Activated naive CD8-positive, alpha-beta T cell treated with anti-CD3 and anti-CD28 coated beads for 36 hours (primary cell): ENCODE measurements at places on chromosomes 5 and 9. TPM values are rescaled to one million over a fixed set of nuclear protein-coding genes. Genes with fewer than 3 reads are reported as not detected.

CCDC187 gene
- total RNA-seq: not detected

QRFP gene
- total RNA-seq: not detected

LCN10 gene
- total RNA-seq: 5.4 TPM

ZNF366 gene
- not detected for total RNA-seq

C5orf46 gene
- not detected for total RNA-seq

DDX4 gene
- total RNA-seq: not detected

MAST4 gene
- 8.9 TPM for total RNA-seq

GRCh38 chr5:145551714-145552113 lies 283.4 kb downstream of the PRELID2 start:
- DNase-seq: no peak

DNA sequence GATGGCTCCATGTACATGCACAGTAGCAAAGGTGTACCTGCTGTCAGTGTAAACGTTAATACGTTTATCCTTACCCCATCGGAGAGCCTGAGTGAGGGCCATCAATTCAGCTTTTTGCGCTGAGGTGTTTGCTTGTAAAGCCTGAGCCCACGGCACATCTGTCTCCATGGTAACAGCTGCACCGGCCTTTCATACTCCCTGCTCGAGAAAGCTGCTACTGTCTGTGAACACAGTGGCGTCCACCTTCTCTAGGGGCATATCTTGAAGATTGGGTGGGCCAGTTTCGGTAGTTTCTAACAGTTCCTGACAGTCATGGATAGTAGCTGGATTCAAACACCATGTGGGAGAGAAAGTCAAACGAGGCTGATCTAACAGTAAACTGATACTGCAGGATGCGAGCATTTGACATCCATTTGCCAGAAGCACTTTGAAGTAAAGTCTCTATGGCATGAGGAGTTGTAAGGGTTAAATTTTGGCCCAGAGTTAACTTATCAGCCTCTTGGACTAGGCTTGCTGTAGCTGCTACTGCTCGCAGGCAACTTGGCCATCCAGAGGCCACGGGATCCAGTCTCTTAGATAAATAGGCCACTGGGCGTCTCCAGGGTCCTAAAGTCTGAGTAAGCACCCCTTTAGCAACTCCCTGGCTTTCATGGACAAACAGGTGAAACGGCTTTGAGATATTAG lies 21.0 kb upstream of the RHOBTB3 start:
- no peak for DNase-seq

GRCh38 chr9:108515856-108516255 lies 339.9 kb downstream of the ACTL7B start:
- no peak for DNase-seq

GRCh38 chr5:66306105-66306843 lies 162.2 kb downstream of the SREK1 start:
- DNase-seq: peak; percentile 23

- no peak for DNase-seq
Measured at GRCh38 chr5:152374711-152375275, 30.3 kb downstream of the NMUR2 start.

GRCh38 chr9:6351737-6352136 lies 23.6 kb downstream of the TPD52L3 start:
- no peak for DNase-seq

DNA sequence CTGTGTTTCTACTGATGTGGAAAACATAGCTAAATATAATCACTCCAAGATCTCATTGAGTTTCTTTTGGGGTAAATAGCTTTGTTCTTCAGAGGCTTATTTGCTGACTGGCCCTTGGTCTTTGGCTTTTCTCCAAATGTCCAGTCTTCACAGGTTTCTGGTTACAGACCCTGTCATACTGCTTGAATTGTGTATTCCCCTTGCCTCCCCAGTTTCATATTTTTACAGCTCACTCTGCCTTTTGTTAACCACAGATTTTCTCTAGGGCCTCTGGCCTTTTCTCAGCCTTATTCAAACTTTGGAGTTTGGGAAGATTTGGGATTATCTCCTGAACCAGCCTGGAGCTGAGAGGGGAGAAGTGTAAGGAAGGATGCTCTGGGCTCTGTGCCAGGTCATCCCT lies 23.9 kb downstream of the ISOC1 start:
- DNase-seq: no peak

DNA sequence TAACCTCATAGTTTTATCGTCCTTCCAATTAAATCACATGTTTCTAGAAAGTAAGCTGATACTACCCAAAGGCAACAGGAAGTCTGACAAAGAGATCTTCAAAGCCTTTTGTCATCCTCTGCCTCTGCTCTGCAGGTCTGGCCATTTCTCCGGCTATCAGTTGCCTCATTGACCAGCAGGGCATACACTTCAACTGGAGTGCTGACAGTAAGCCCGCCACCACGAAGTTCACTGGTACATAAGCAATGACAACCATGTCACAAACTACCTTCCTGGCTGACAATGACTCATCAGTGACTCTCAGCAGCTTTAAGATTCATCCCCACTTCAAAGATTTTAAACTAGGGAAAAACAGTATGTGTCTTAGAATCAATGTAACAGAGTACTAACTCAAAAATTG lies 20.6 kb downstream of the SPTLC1 start:
- DNase-seq: peak; percentile 13

GRCh38 chr9:137986268-137987099 lies 108.9 kb downstream of the CACNA1B start:
- DNase-seq: no peak

DNA sequence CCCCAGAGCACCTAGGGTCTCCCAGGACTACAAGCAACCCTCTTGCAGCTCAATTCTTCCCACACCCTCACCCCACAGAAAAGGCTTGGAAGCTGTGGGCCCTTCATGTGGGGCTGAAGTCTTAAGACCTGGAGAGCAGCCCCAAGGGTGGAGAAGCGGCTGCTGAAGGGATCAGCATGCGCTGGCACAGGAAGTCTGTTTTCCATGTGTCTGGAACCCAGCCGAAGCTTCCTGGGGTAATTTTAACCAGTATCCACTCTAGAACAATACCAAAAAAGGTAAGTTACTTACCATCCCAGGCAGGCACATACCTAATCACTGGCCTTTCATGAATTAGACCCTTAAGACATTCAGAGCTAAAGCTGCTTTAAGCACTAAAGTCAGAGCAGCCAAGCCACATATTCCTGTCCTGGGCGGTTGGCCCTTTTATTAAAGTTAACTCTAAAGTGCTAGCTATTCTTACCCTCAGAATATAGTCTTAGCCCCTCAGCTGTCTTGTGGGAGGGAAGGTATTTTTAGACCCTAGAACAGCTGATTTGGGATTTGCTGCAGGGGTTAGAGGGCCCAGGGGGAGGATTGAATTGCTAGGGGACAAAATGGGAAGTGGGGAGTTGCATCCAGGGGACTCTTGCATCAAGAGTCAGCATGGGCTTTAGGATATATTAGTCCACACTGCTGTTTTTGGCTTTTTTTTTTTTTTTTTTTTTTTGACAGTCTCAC lies 6.9 kb downstream of the IL17B start:
- no peak for DNase-seq

DNA sequence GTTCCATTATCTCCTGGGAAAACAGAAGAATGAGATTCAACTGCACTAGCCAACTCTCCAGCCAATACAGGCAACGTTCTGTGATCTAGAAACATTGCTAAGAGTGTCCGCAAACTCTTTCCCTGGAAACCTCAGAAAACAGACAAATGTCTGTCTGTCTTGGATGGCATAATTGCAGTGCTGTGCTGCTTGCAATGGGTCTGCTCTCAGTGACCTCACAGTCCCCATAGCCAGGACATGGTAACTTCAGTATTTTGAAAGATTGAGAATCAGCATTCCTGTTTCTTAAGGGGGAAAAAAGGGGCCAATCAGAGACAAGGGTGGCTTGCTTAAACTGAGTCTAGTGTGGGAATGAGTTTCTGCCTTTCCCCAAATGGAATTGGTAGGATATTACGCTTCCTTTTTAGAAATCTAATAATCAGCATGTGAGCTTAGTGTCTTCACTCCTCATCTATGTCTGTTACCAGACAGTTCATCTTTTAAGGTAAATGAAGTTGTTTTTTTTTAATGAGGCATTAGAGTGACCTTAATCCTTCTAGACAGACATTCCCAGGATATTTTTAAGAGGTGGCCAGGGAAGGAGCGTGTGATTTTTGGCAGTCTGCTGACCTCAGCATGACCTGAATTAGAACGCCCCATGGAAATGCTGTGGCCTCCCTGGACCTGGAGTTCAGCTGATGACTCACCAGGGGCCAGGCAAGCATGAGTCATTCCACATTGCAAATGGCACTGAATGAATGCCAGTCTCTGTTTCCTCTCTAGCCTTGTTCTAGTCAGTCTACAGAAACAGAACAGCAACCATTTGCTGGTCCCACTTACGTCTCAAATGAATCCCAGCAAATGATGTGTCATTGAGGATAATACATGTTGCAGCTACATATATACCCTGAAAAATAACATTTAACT lies 210.2 kb upstream of the ACTBL2 start:
- DNase-seq: peak; percentile 10
